ENCODE measurements at places on chromosomes 11 and 22.

DNA sequence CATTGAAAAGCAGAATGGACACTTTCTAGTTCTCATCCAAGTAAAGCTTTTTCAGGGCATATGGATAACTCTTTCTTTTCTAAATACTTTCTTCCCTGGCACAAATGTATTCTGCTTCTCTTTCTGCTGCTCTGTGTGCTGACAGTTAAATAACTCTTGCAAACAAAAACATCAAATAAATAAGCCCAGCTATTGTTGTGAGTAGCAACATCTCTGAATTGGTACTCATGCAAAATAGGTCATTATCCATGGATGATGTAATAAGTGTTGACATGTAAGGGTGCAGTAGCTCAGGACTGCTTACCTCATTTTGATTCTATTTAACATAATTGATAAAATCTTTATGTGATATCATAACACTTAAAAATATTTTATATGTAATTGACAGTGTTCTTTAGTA is 164.3 kb downstream of the MSANTD4 start:
- no peak for DNase-seq

GRCh38 chr11:69892237-69892985 is 73.2 kb upstream of the FGF3 start:
- no peak for DNase-seq

- no peak for DNase-seq
These were observed 74.2 kb downstream of the ZBTB16 start for GRCh38 chr11:114133548-114134329.

GRCh38 chr22:37137131-37137530 is 12.6 kb downstream of the IL2RB start:
- DNase-seq = no peak

GRCh38 chr22:21082248-21082647 is 36.5 kb downstream of the LRRC74B start:
- no peak for DNase-seq

- DNase-seq = no peak
These were observed 5.9 kb upstream of the OR10V1 start for GRCh38 chr11:59719556-59719955.

DNA sequence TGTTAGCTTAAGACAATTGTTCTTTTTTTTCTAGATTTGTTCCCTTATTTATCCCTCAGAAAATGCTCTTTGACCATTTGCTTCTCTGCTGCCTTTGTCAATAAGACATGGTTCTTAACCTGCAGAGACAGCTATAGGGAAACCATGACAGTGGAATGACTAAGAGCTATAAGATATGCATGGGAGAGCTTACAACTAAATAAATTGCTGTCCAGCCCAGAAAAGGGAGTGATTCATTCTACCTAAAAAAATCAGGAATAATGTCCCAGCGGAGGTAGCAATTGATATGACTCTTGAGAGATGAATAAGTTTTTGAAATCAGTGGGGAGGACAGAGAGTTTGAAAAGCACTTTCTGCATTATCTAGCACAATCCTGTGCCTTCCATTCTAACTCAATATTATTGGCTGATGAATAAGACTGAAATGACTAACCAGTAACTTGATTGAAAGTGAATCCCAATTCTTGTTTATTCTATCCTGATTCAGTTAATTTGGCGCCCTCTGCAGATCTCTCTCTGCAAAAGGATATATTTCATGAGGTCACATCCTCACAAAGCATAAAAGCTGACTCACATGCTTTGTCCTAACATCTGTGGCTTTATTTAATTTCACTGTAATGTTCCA is 680.5 kb upstream of the API5 start:
- peak; percentile 6 for DNase-seq

DNA sequence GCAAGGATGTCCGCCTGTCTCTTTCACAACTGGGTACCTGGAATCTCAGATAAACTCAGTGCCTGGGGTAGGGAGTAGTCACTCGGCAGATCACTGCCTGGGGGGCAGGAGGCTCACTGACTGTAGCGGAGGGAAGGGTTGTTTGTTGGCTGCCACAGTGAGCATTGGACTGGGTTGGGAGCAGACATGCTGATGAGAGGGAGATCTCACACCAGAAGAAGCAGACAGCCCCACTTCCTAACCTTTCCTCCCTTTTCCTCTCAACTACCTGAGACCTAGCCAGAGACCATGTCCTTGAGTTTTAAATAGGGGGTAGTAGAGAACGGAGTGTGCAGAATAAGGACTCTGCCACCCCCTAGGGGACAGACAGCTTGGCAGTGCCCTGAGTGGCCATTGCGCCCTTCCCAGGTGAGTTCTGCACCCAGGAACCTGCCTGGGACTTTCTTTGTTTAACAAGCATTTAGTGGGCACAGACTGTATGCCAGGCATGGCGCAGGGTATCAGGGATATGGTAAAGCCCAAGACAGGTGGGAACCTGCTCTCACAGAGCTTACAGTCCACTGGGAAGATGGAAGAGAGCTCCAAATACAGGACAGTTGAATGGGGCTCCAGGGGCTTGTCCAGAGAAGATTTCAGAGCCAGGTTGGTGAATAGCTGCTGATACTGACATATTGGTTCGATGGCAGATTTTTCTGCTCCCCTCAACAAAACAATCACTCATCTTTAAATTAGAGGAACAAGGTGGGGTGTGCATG is 115.7 kb upstream of the NNMT start:
- DNase-seq = no peak

DNA sequence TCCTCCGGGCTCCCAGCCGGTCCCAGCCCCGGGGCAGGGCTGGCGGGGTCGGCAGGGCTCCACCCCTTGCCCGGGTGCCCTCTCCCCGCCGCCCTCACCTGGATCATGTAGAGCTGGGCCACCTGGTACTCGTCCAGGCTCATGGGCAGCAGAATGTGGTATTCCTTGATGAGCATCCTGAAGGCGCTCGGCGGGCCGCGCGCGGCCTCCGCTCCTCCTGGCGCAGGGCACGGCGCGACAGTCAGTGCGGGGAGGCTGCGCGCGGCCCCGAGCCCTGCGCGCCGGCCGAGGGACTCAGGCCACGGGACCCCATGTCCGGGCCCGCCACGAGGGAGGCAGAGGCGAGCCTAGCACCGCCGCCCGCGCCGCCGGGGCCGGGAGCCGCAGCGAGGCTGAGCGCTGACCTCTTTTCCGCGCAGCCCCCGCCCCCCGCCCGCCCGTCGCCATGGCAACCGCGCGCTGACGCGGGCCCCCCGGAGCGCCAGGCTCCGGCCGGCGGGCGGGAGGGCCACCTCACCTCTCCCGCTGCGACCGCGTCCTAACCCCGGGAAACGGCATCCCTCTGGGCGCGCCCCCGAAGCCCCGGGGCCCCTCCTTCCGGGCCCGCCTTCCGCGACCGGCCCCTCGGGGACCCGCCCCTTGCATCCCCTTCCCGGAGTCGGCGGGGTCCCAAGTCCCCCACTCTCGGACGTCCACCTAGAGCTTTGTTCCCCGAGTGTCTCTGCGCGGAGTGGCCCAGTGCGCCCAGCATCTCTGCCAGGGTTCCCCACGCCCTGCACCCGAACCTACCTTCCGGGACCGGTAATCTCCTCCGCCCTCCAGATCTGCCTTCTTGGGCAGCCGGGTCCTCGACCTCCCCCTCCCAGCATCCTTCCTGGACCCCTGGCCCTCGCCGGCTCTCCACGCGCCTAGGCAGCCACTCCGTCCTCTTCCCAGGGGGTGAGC is 886 bp downstream of the PITPNM1 start:
- DNase-seq = no peak

DNA sequence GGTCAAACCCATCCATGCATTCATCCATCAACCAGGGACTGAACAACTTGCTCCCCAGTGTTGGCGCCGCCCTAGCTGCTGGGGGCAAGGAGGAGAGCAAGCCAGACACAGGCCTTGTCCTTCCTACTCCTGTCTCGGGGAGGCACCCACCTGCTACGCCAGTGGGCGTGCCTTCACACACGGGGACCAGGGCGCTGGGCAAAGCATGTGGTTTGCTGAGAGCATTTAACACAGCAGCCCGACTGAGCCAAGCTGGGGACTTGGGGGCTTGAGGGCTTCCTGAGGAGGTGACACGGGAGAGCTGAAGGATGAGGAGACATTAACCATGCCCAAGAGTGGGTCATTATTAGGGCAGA is 30.6 kb downstream of the CACNA1I start:
- DNase-seq = no peak

Measured in NCI-H1930 (cell line).